ENCODE measurements at places on chromosomes 6 and 20. TPM values are rescaled to one million over a fixed set of nuclear protein-coding genes. Genes with fewer than 3 reads are reported as not detected.

- peak overlapping the region; percentile 93 for H3K27ac ChIP-seq
- no peaks in the 10 kb centered on the region for H3K36me3 ChIP-seq
- peak overlapping the region; percentile 81 for H3K4me3 ChIP-seq
- H3K4me1 ChIP-seq = peaks cover 57% of the 10 kb centered on the region
- peaks cover 11% of the 10 kb centered on the region for H3K27me3 ChIP-seq
These were observed 4.9 kb upstream of the ARMC12 start for GRCh38 chr6:35731736-35732532.

DNA sequence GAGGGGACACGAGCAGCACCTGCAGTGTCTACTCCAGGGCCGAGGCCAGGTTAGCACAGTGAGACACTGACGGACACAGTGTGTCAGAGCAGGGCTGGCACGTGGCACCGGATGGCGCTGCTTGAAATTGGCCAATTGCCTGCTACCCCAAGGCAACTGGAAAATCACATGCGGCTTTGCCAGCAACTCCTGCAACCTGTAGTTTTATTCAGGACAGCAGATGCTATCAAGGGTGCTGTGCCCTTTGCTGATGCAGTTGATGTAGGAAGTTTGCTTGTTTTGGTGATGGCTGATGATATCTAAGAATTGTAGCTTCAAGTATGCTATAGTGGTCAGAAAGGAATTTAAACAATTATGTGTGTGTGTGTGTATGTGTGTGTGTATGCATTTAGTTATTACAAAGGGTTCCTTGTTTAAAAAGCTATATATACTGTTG, 25.9 kb downstream of the RIN2 start:
- H3K27me3 ChIP-seq = no peaks in the 10 kb centered on the region
- no peak overlapping the region for H3K4me3 ChIP-seq
- no peak overlapping the region for H3K27ac ChIP-seq
- DNase-seq = no peak

DNA sequence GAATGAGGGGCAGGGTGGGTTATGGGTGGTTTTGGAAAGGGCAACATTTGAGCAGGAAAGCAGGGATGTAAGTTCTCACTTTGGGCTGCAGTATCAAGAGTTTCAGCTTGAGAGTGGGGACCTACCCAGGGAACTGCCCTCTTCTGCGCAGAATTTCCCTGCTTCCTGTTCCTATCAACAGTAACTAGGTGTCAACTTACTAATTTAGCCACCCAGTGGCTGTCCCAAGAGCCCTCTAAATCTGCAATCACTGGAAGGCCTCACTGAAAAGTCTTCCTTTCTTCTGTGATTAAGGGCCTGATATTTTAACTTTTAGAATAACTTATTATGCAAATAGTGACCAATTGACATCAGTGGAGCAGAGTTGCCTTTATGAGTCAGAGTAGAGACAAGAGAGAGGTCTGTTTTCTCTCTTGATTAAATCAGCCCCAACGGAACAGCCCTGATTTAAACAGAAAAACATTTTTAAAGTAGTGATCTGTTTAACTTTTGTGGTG, 118.2 kb upstream of the RIPOR2 start:
- no peak overlapping the region for H3K4me3 ChIP-seq
- DNase-seq = no peak
- no peaks in the 10 kb centered on the region for H3K27me3 ChIP-seq
- peaks cover 16% of the 10 kb centered on the region for H3K4me1 ChIP-seq
- peaks cover 4% of the 10 kb centered on the region for H3K36me3 ChIP-seq

- H3K27ac ChIP-seq = no peak overlapping the region
- no peak for DNase-seq
- H3K4me3 ChIP-seq = no peak overlapping the region
- peaks cover 9% of the 10 kb centered on the region for H3K27me3 ChIP-seq
These were observed 126.2 kb downstream of the ANKRD60 start for GRCh38 chr20:58102261-58102660.

- peak overlapping the region; percentile 79 for H3K4me3 ChIP-seq
- H3K27me3 ChIP-seq = peaks cover 23% of the 10 kb centered on the region
- no peak overlapping the region for H3K27ac ChIP-seq
These were observed 24.0 kb upstream of the SCML4 start for GRCh38 chr6:107847844-107848802.

DNA sequence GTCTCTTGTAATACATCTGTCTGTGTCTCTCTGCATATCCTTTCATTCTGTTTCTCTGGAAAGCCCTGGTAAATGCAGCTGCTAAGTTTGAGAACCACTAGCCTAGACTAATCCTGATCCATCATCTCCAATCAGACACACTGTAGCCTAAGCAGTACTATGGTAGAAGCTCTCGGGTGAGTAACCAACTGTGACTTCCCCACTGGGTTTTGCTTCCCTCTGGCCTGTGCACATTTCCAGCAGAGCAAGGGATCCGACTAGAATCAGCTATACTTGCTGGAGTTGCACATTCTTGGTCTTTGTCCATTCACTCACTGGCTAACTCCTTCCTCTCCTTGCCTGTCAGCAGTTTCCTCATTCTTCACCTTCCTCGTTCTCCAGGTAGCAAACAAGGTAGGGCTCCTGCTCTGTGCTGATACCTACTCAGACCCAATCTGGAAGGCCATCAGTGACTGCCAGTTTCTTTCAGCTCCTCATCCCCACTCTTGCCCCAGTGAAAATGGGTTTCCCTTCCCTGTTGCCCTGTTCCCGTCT, 184.2 kb downstream of the PLCB4 start:
- no peaks in the 10 kb centered on the region for H3K27me3 ChIP-seq
- H3K36me3 ChIP-seq = no peaks in the 10 kb centered on the region
- no peak overlapping the region for H3K4me3 ChIP-seq
- no peak for DNase-seq
- peaks cover 4% of the 10 kb centered on the region for H3K4me1 ChIP-seq
- H3K27ac ChIP-seq = no peak overlapping the region

- DNase-seq = peak; percentile 7
- no peak overlapping the region for H3K4me3 ChIP-seq
- H3K27ac ChIP-seq = peak overlapping the region; percentile 89
- H3K27me3 ChIP-seq = no peaks in the 10 kb centered on the region
These were observed 47.4 kb downstream of the SRC start for GRCh38 chr20:37393196-37393862.

- no peak overlapping the region for H3K27ac ChIP-seq
- H3K4me3 ChIP-seq = no peak overlapping the region
- H3K36me3 ChIP-seq = no peaks in the 10 kb centered on the region
- H3K27me3 ChIP-seq = peaks cover 12% of the 10 kb centered on the region
- DNase-seq = peak; percentile 82
These were observed 152.9 kb downstream of the SOD2 start for GRCh38 chr6:159540152-159540551.

DNA sequence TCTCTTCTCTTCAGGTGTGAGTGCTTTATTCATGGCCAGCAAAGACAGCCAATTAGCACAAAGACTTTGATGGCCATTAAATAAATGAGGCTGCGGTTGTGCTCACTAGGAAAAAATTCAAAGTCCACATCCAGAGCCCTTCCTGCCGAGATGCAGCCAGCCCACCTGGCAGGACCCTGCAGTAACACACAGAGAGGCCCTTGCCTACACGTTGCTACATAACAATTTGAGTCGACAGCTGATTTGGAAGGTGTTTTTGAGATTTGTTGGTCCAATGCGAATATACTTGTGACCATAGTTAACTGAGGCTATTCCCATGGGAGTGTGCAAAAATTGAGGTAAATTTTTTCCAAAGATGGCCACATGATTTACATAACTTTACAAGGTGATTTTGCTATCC, 605.4 kb upstream of the HTR1E start:
- no peaks in the 10 kb centered on the region for H3K36me3 ChIP-seq
- DNase-seq = no peak
- H3K4me3 ChIP-seq = no peak overlapping the region
- no peak overlapping the region for H3K27ac ChIP-seq
- peaks cover 18% of the 10 kb centered on the region for H3K4me1 ChIP-seq
- no peaks in the 10 kb centered on the region for H3K27me3 ChIP-seq

GRCh38 chr20:43189554-43190331, at the start of gene PTPRT:
TSS of gene PTPRT (minus strand) at chr20:43189906. CDS start at chr20:43189733, 173 bp downstream.
- H3K27me3 ChIP-seq = peaks cover 52% of the 10 kb centered on the region
- H3K4me1 ChIP-seq = peaks cover 14% of the 10 kb centered on the region
- no peaks in the 10 kb centered on the region for H3K36me3 ChIP-seq
- no peak within 1 kb of the TSS for H3K27ac ChIP-seq

DNA sequence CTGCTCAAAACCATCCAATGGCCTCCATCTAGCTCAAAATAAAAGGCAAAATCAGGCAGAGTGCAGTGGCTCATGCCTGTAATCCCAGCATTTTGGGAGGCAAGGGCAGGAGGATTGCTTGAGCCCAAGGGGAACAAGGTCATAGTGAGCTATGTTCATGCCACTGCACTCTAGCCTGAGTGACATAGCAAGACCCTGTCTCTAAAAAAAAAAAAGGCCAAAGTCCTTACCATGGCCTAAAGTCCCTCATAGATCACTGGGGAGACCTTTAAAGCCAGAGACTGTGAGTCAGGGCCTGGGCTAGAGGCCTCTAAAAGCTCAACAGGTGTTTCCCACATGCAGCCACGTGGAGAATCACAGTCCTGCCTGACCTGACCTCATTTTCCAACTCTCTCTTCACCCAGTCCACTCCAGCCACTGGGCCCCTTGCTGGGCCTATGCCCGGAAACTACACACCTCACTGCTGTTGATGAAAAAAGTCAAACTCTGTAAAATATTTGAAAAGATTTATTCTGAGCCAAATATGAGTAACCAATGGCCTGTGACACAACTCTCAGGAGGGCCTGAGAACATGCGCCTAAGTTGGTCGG, 28.2 kb upstream of the TAB2 start:
- no peak overlapping the region for H3K4me3 ChIP-seq
- 0 out of 2 replicates have a peak, but pooled peaks cover 4% of the 10 kb centered on the region for H3K4me1 ChIP-seq
- no peaks in the 10 kb centered on the region for H3K36me3 ChIP-seq
- no peak for DNase-seq

DNA sequence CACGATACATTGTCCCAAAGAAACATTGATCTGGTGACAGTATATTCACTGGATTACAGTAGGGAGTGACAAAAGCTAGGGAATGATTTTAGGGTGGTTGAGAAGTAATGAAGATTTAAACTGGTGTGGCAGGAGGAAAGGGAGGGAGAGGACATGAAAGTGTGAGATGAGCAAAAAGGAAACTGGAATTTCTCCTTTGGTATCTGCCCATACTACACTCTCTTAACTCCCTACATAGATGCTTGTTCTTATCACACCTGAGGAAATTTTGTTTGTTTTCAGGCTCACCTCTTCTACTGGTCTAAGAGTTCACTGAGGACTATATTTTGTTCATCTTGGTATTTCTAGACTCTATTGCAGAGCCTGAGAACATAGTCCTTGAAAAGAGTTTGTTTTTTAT, 44.9 kb upstream of the CEP162 start:
- no peak overlapping the region for H3K4me3 ChIP-seq
- peak overlapping the region; percentile 5 for H3K27ac ChIP-seq
- no peaks in the 10 kb centered on the region for H3K27me3 ChIP-seq
- no peaks in the 10 kb centered on the region for H3K4me1 ChIP-seq

DNA sequence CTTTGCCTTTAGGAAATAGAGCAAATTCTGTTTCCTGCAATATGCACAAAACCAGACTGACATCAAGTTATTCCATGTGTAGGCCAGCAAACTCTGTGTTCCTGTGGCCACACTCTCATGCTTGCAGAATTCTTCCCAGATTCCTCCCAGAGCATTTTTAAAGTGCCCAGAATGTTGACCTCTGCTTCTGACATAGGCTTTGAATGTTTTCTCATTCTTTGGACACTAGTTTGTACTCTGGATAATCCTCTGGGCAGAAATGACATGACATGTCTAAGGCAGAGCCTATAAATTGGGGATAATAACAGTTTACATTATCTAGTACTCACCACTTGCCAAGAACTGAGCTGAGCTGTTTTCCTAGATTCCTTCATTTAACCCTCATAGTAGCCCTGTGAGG, 9.2 kb upstream of the EFHC1 start:
- no peak overlapping the region for H3K4me3 ChIP-seq
- DNase-seq = no peak
- no peak overlapping the region for H3K27ac ChIP-seq
- H3K36me3 ChIP-seq = no peaks in the 10 kb centered on the region

DNA sequence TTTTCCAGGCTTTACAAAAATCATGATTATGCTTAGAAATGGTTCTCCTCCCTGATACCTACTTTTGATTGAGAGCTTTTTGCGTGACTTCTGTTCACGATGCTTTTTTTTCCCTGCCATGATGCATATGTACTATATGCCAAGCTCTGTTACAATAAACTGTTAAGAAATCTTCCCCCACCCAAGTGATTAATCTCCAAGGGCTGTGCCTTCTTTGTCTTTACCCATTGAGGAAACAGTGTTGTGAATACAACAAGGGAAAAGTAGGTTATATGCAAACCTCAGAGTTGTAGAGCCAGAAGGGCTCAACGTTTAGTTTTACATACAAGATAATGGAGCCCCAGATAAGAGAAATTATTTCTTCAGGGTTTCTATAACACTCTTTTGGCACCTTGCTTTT, 34.1 kb upstream of the MYLK2 start:
- peaks cover 76% of the 10 kb centered on the region for H3K36me3 ChIP-seq
- peak overlapping the region; percentile 59 for H3K27ac ChIP-seq
- no peak overlapping the region for H3K4me3 ChIP-seq
- H3K4me1 ChIP-seq = peaks cover 21% of the 10 kb centered on the region

GRCh38 chr6:133707456-133707855, 181.5 kb upstream of the TCF21 start:
- no peaks in the 10 kb centered on the region for H3K4me1 ChIP-seq
- H3K4me3 ChIP-seq = no peak overlapping the region
- no peaks in the 10 kb centered on the region for H3K27me3 ChIP-seq
- no peak overlapping the region for H3K27ac ChIP-seq

- no peak overlapping the region for H3K4me3 ChIP-seq
- H3K27ac ChIP-seq = no peak overlapping the region
- DNase-seq = no peak
- H3K36me3 ChIP-seq = no peaks in the 10 kb centered on the region
- H3K27me3 ChIP-seq = peaks cover 32% of the 10 kb centered on the region
These were observed 5.2 kb upstream of the FOXO3 start for GRCh38 chr6:108555399-108556052.

DNA sequence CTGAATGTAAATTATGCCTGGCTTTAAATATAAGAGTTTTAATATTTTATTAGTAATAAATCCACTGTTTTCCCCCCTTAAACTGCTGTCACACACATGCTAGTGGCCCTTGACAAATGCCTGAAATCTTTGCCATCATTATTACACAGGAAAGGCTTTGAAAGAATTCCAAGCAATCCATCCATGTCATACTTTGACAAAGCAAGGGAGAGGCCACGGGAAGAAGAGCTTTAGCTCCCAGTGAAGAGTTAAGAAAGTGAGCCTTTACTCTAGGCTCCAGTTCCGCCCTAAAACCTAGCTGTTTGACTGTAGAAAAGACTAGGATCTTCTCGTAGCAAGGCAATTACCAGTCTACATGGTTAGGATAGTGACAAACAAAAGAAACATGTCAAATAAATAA, 147.9 kb downstream of the GMDS start:
- no peak overlapping the region for H3K27ac ChIP-seq
- no peak for DNase-seq
- peaks cover 4% of the 10 kb centered on the region for H3K4me1 ChIP-seq
- no peaks in the 10 kb centered on the region for H3K27me3 ChIP-seq
- no peaks in the 10 kb centered on the region for H3K36me3 ChIP-seq

GRCh38 chr6:116012471-116012949, 48.2 kb downstream of the FRK start:
- no peak overlapping the region for H3K27ac ChIP-seq
- DNase-seq = no peak
- no peaks in the 10 kb centered on the region for H3K27me3 ChIP-seq
- no peak overlapping the region for H3K4me3 ChIP-seq
- no peaks in the 10 kb centered on the region for H3K36me3 ChIP-seq

NKAIN4 gene
- 9.6 TPM for total RNA-seq

MUC21 gene
- not detected for total RNA-seq

SPATA2 gene
- total RNA-seq = 11.3 TPM

NKX2-2 gene
- not detected for total RNA-seq

GGT7 gene
- 34.5 TPM for total RNA-seq

PTCHD4 gene
- 1.6 TPM for total RNA-seq

COL20A1 gene
- total RNA-seq = 1.1 TPM

HEBP2 gene
- 31.9 TPM for total RNA-seq

Measured in WTC11 (cell line).